NCI-H446 treated with DMSO at 0.1 percent for 48 hours (cell line): ENCODE measurements at places on chromosomes 16 and 17.
A peak's percentile ranks its signal among the peaks of the same experiment; 100 is the strongest.

GRCh38 chr16:63890081-63890480 lies 1231.8 kb downstream of the CDH11 start:
- peak; percentile 13 for DNase-seq

DNA sequence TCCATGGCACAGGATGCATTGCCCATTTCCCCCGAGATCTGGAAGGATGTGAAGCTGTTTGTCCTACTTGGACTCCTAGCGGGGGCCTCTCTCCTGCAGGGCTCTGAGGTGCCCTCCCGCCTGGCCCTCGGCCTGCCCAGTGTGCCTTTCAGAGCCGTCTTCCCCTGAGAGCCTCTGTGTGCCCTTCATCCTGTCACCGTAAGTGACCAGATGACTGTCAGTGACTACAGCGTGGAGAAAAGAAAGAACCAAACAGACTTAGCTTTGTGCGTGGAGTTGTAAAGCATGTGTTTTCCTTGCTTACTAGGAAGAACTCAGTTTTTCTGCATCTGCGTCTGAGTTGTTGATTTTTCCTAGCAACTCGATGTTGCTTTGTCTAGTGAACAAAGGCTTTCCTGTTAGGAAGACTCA lies 56.1 kb downstream of the BANP start:
- no peak for DNase-seq

DNA sequence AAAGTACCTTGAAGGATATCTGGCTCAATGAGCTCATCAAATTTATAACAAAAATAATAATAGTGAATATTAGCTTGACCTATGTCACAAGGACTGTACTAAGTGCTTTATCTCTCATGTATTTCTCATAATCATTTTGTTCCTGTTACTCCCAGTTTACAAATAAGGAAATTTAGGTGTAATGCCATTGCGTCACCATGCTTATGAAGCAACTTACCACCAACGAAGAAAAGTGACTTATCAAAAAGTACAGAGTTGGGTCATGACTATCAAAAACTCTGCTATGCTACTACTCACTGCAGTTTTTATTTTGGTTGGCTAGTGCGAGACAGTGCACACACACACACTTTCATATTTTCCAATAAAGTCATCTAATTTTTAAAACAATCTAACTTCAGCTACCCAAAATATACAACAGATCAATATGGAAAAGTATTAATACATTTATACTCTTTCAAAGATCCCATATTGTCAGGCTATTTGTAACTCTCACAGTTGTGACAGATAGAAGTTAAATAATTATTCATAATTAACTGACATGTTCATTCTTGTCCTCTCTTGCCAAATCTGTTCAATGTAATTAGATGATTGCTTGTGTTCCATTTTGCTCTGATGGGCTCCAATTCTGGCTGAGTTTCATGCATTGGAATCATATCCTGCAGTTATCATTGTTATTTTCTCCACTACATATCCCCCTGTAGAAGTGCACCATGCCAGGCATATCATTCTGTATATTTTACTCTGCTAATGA lies 119.4 kb downstream of the KCNJ2 start:
- DNase-seq = peak; percentile 68

- DNase-seq = no peak
Observed at GRCh38 chr17:44830359-44831288, 537 bp upstream of the GJC1 start.

GRCh38 chr16:70652322-70652721 lies 6.0 kb downstream of the IL34 start:
- DNase-seq = no peak
